ENCODE measurements at places on chromosomes 5 and 9. TPM values are rescaled to one million over a fixed set of nuclear protein-coding genes. Genes with fewer than 3 reads are reported as not detected.

The SAPCD2 gene
- polyA plus RNA-seq = 0.38 TPM

The PCDHB15 gene
- not detected for polyA plus RNA-seq

The PIP5KL1 gene
- polyA plus RNA-seq = 1.1 TPM

The CYSRT1 gene
- polyA plus RNA-seq = not detected

The DDX4 gene
- polyA plus RNA-seq = not detected

The SLC4A9 gene
- polyA plus RNA-seq = not detected

The SOHLH1 gene
- polyA plus RNA-seq = not detected
